ENCODE measurements at places on chromosomes 13 and 19. TPM values are rescaled to one million over a fixed set of nuclear protein-coding genes. Genes with fewer than 3 reads are reported as not detected.
A peak's percentile ranks its signal among the peaks of the same experiment; 100 is the strongest.

The DGKH gene
- total RNA-seq, result 9.6 TPM

The NLRP4 gene
- not detected for total RNA-seq

The SIAH3 gene
- total RNA-seq, result 0.53 TPM

The ZNF793 gene
- 13.6 TPM for total RNA-seq

- no peak for DNase-seq
Measured at GRCh38 chr19:45899919-45900589, 2.4 kb downstream of the MYPOP start.

GRCh38 chr19:8334458-8335342 lies 8.4 kb downstream of the KANK3 start:
- DNase-seq, result peak; percentile 76

GRCh38 chr19:14015524-14016035 lies 9.5 kb upstream of the RFX1 start:
- no peak for DNase-seq

GRCh38 chr19:2546128-2547032 lies 70.5 kb downstream of the GADD45B start:
- no peak for DNase-seq

DNA sequence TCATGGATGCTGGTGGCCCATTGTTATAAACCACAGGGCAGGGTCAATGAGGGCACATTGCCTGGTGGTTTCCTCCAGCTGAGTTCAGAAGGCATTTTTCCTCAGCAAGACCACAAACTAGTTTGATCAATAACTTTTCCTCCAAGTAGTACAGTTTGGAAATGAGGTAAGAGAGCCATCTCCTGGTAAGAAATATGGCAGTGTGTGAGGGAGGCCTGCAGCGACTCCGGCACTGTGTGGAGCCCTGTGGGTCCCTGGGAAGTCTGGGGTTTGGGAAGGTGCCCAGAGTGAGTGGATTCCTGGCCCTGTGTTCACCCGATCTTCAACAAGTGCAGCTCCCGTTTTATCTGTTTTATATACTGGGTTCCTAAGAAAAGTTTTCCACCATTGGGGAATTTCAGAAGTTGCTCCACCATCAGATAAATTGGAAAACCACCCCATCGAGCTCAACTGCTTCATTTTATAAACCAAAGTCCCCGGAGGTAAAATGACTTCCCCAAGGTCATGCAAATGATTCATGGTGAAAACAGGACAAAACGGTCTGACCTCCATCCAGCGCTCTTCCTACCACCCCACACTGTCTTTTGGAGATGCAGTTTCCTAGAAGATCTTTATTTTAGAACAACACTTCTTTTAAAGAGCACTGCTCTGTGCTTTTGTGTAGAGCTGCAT lies 148.4 kb downstream of the KATNAL1 start:
- no peak for DNase-seq

GRCh38 chr19:12733369-12734214 lies 892 bp downstream of the TRIR start:
- DNase-seq, result no peak

- DNase-seq, result peak; percentile 55
Measured at GRCh38 chr19:54297759-54298305, 15.1 kb downstream of the LILRA5 start.

DNA sequence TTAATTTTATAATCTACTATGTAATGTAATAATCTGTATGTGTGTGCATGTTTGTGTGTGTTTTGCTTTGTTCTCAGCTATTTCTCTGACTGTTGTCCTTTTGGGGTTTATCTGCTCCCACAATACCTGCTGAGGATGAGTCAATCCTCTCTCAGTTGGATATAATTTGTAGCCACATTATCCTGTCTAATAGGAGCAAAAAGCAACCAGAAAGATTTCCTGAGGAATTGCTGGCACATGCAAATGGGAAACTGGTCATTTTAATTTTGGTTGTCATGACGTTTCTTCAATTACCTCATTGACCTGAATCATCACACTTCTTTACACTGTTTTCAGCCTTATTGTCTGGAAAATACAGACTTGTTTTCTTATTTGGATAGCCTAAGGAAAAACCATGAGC lies 488.4 kb downstream of the KLF5 start:
- no peak for DNase-seq

DNA sequence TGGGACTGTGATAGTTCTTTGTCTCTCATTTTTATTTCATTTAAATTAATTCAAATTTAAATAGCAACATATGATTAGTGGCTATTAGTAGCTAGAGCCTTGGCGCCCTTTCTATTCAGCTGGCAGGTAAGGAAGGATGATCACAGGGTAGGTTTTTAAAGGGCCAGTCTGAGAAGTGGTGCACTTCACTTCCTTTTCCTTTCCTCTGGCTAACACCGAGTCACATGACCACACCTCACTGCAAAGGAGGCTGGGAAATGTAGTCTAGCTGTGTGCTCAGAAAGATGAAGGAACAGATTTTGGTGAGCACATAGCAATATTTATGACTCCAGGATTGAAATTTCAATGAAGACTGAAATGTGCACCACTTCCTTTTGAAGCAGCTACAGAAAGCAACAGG lies 128.7 kb downstream of the TSHZ3 start:
- DNase-seq, result no peak
